Stimulated activated CD8-positive, alpha-beta memory T cell treated with anti-CD3 and anti-CD28 coated beads, Interleukin-7, amount 100 ng/mL, for 4 hours (primary cell): ENCODE measurements at places on chromosomes 2 and 18.

- no peak for DNase-seq
Observed at GRCh38 chr2:215888680-215889079, 124.7 kb downstream of the MREG start.

- no peak for DNase-seq
Observed at GRCh38 chr2:83221258-83221657, 1237.8 kb downstream of the SUCLG1 start.

- no peak for DNase-seq
Observed at GRCh38 chr2:240597054-240597418, 10.5 kb downstream of the CAPN10 start.

GRCh38 chr2:120571015-120571728 lies 164.5 kb upstream of the GLI2 start:
- DNase-seq, result no peak

DNA sequence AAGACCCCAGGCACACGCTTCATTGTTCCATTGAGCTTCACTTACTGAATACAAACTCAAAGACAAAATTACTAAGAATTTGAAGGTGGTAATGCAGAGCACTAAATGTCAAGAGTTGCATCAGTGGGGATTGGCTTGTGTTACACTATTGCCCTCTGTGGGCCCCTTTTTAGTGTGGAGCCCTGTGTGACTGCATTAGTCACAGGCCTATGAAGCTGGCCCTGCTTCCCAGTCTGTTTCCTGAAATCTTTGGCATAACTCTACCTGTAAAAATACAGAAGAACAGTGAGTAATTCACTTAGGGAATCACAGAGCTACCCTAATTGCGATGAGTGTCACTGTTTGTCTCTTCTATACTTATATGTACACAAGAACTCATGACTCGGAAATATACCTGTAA lies 40.0 kb upstream of the STPG4 start:
- no peak for DNase-seq

GRCh38 chr2:207205173-207205957 lies 39.6 kb upstream of the KLF7 start:
- DNase-seq, result no peak

GRCh38 chr2:67487993-67488392 lies 90.9 kb downstream of the ETAA1 start:
- DNase-seq, result no peak
